ENCODE measurements at places on chromosomes 2 and 18.

DNA sequence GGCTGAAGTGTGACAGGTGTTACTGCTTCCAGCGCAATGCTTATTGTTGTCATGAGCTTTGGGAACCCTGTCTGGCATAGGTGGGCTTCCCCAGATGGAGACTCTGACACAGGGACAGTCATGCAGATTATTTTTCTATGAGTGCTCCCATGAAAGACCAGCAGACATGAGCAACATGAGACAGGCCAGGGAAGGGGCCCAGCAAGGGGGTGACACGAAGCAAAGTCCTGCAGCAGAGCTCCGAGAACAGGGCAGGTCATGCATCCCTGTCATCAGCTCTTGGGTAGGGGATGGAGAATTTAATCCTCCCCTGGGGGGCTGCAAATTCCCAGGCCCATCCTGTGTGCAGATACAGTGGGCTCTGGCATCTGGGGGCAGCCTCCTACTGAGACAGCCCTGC, 77.4 kb downstream of the CTAGE1 start:
- no peak for DNase-seq

- DNase-seq, result no peak
Observed at GRCh38 chr2:2107141-2107540, 223.9 kb downstream of the MYT1L start.

- DNase-seq, result no peak
Observed at GRCh38 chr2:102442967-102443828, 20.2 kb downstream of the IL18RAP start.

GRCh38 chr2:71340176-71340575, 8.6 kb downstream of the ZNF638 start:
- no peak for DNase-seq

DNA sequence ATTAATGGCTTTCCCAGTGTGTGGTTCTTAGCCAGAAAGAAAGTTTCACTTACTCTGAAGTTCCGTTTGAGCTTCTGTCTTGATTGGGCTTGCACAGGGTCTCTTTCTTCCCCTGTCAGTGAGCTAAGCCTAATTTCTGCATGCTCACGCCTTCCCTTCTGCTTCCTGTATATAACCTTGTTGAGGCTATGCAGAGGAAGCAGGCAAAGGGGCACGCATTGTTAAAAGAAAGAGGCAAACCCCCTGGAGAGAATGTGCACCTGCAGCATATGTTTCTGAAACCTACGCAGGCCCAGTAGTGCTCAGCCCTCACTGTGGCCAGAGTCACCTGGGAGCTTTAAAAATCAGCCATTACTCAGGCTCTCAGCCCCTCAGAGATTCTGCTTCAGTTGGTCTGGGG, 14.5 kb upstream of the PLA2R1 start:
- DNase-seq, result no peak

- no peak for DNase-seq
Observed at GRCh38 chr2:23375448-23375847, 9.5 kb upstream of the KLHL29 start.

DNA sequence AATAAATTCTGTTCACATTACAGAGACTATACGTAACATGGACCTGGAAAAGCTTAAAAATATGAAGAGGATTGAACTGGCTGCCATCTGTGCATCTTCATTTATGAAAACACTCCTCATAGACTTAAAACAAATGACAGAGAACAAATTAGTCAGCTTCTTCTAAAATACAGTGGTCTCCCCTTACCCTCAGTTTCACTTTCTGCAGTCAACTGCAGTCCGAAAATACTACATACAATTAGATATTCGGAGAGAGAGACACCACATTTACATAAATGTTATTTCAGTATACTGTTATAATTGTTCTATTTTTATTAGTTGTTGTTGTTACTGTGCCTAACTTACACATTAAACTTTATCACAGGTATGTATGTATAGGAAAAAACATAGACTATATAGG, 6.5 kb downstream of the RNF103 start:
- no peak for DNase-seq

DNA sequence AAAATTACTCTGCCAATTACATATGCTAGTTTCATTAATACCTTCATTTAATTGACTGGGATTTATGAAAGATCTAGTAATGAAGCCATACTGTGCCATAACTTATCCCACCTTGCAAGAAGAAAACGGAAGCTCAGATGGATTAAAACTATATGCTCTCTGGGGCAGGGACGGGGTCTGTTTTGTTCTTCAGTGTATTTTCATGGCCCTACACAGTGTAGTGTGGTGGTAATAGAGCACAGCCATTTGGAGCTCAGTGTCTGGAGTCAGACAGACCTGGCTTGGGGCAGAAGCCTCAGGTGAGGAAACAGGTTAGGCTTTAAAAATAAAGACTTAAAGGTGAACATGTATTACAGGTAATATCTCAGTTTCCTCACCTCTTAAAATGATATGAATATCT, 62.3 kb downstream of the FIGN start:
- DNase-seq, result no peak

DNA sequence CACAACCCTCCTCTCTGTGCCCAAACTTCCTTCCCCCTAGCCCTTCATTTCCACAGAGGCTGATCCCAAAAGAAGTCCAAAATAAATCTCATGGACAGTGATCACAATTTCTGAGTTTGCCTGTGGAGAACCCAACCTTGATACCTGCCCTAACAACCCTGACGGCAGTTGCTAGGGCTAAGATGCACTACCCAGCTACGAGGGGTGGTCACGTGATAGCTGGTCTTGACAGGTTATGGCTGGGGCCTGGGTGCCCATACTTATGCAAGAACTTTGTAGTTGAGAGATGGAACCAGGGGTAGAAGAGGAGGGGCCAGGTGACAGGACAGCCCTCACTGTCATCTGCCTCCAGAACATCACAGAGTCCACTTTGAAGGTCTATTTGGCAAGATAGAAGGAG, 147.9 kb downstream of the AKAIN1 start:
- no peak for DNase-seq

DNA sequence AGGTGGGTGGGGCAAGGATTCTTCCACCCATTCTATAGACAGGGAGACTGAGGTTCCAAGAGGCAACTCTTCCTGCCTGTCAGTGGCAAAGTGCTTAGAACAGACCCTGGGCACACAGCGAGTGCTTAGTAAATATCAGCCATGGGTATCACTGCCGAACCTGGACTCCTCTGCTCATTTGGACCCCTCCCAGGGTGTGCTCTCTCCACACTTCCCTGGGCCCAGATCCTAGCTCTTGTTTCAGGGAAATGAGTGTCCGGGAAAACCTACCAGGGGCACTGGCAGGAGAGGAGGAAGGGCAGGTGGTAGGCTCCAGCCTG, 136.3 kb downstream of the CYP26B1 start:
- DNase-seq, result no peak

DNA sequence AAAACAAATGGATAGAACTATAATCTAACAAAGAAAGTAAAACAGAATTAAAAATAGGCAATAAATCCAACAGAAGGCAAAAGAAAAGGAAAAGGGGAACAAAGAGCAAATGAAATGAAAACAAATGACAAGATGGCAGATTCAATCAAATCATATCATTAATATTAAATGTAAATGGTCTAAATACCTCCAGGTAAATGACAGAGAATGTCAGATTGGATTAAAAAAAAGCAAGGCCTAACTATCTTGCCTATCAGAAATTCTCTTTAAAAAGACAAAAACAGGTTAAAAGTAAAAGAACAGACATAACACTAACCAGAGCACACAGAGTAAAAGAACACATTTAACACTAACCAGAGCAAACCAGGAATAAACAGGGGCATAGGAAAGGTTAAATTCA, 63.1 kb upstream of the TMEM247 start:
- no peak for DNase-seq

- DNase-seq, result no peak
Observed at GRCh38 chr2:133918141-133918540, 335.7 kb upstream of the MGAT5 start.

DNA sequence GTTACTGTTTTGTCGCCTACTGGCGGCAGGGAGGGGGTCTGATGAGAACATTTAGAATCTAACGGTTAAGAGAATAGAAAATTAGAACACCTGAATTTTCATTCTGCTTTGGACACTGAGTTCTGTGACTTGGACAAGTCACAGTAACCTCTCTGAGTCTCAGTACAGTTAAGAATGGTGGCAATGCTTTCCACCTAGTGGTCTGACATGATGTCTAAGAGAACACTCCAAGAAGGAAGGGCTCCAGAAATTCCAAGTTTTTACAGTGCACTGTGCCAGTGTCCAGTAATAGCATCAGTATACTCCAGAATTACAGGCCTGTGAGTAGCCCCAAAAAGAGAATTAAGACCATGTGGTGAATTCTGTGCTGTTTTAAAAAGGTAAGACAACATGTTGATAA, 174.1 kb upstream of the ZFP36L2 start:
- DNase-seq, result no peak

DNA sequence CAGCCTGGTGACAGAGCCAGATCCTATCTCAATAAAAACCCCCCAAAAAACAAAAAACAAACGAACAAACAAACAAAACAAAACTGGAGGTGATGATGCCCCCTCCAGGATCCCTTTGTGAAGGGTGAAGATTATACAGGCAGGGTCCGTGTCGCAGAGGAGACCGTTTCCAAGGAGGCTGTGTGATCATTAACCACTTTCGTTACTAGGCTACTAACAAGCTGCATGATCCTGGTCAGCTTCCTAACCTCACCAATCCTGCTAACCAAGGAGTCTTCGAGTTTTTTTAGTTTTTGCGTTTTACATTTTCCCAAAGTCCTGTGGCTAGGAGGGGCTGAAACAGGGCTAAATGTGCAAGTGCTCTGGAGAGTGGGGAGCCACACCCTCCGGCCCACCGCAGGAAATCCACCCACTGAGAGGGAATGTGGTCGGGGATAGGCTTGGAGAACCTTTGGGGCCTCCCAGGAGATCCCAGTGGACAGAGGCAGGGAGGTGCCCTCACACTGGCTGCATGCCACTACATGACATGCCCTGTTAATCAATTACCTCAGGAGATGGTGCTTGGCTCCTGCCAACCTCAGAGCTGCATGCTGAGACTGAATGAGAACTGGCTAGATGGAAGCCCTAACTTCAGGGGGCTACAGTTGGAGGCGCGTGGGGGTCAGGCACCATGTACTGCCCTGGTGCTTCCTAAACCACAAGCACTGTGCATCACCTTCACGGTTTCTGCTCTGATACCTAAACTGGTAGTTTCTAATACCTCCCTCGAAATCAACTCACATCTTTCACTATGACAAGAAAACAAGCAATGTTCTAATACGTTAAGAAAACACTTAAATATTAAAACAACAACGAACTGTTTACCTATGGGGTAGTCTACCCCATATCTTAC, 67.5 kb upstream of the RGPD5 start:
- DNase-seq, result no peak
